ENCODE measurements at places on chromosomes 13 and 19.

DNA sequence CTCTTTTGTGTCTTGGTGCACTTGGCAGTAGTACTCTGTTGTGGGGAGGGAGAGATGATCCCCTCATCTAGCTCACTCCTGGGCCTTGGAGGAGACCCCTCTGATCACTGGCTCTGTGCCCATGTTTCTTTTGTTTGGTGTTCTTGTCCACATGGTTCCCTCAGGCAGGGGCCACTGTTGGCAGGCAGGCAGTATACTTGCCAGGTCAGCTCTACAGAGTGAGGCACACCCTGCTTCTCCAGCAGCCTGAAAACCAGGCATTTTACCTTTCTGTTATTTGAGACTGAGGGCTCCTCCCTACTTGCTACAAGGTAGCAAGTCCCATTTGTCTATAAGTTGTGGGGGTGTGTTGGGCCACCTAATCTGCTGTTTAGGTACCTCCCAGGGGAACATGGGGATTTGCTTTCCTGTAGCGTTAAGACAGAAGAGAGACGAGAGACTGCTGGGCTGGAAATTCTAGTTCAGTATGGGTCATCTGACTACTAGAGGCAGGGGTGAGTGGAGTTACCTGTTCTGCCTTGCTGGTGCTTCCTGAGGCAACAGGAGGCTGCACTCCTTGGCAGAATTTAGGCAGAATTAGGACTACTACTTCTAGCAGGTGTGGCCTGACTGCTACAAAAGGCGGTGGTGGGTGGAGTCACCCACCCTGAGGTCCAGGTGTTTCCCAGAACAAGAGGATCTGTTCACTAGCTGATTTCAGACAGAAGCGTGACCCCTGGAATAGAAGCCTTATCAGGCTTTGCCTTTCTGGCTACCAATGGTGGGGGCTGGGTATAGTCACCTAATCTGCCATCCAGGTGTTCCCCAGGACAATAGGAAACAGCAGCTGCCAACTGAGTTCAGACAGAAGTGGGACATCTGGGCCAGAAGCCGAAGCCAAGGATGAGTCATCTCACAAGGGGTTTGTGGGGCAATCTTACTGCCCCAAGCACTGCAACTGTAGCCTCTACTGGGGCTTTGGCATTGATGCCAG lies 843.0 kb upstream of the ATXN8OS start:
- H3K4me3 ChIP-seq: no peak overlapping the region
- H3K4me1 ChIP-seq: no peaks in the 10 kb centered on the region
- no peaks in the 10 kb centered on the region for H3K36me3 ChIP-seq
- no peaks in the 10 kb centered on the region for H3K27me3 ChIP-seq

DNA sequence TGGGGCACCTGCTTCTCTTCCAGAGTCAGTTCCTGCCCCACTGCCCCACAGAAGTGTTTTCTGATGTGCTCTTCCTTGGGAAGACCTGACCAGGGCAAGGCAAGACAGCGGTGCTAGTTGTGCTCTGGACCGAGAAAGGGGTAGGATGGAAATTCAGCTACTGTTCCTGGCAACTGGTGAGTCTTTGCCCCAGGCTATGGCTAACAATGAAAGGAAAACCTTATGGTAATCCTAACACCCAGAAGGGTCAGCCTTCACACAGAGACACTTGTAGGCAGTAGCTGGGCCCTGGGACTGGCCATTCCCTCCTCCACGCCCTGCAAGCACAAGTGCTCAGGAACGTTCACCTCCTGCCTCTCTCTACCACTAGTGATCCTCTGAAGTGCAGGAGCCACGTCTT lies 9.6 kb upstream of the CYSLTR2 start:
- DNase-seq: no peak
- H3K27me3 ChIP-seq: no peaks in the 10 kb centered on the region
- H3K4me3 ChIP-seq: no peak overlapping the region
- no peaks in the 10 kb centered on the region for H3K4me1 ChIP-seq
- H3K36me3 ChIP-seq: no peaks in the 10 kb centered on the region

GRCh38 chr13:25249001-25249543 lies 38.2 kb downstream of the MTMR6 start:
- H3K36me3 ChIP-seq: no peaks in the 10 kb centered on the region
- H3K4me3 ChIP-seq: no peak overlapping the region
- DNase-seq: peak; percentile 43
- H3K27me3 ChIP-seq: no peaks in the 10 kb centered on the region
- H3K4me1 ChIP-seq: no peaks in the 10 kb centered on the region

- no peak for DNase-seq
- H3K4me1 ChIP-seq: peaks cover 15% of the 10 kb centered on the region
- no peaks in the 10 kb centered on the region for H3K27me3 ChIP-seq
These were observed 2.6 kb downstream of the ZSWIM4 start for GRCh38 chr19:13797870-13798269.

DNA sequence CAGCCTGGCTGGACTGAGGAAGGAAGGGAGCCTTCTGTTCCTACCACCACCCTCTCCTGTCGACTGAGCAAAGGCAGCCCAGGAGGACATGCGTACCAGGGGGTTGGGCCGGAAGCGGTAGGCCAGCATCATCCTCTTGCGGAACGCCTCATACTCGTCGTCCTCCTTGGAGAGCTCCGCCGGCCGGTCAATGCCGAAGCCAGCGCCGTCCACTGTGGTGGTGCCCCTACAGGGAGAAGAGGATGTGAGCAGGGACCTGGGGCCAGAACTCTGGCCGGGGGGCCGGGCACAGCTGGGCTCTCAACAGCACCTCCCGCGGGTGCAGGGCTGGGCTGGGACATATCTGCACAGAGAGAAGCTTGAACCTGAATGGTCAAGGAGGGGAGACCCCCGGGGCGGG lies 3.8 kb upstream of the TM6SF2 start:
- H3K4me3 ChIP-seq: no peak overlapping the region
- H3K27me3 ChIP-seq: no peaks in the 10 kb centered on the region
- peak; percentile 12 for DNase-seq
- peaks cover 9% of the 10 kb centered on the region for H3K4me1 ChIP-seq
- H3K27ac ChIP-seq: peak overlapping the region; percentile 74

- H3K4me3 ChIP-seq: no peak overlapping the region
- H3K36me3 ChIP-seq: no peaks in the 10 kb centered on the region
- no peaks in the 10 kb centered on the region for H3K4me1 ChIP-seq
- no peak overlapping the region for H3K27ac ChIP-seq
These were observed 1422.4 kb upstream of the MIR17HG start for GRCh38 chr13:89925107-89925506.

GRCh38 chr19:45352914-45353796 lies 12.6 kb downstream of the KLC3 start:
- H3K4me3 ChIP-seq: no peak overlapping the region
- H3K36me3 ChIP-seq: no peaks in the 10 kb centered on the region
- no peak overlapping the region for H3K27ac ChIP-seq
- no peaks in the 10 kb centered on the region for H3K4me1 ChIP-seq
- no peaks in the 10 kb centered on the region for H3K27me3 ChIP-seq

DNA sequence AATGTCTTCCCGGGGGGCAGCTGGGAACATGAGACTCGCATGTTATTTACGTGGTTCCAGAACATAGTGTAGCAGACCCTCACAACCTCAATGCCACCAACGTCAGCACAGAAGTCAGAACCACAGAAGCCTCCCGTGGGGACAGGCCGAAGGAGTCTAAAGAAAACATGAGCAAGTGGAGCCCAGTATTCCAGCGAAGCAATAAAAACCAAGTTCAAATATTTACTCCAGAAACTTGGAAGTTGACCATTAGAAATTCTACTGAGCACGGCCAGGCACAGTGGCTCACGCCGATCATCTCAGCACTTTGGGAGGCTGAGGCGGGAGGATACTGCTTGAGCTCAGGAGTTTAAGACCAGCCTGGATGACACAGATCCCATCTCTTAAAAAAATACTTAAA lies 17.9 kb upstream of the ATP8B3 start:
- no peak overlapping the region for H3K27ac ChIP-seq
- H3K4me3 ChIP-seq: no peak overlapping the region
- H3K36me3 ChIP-seq: no peaks in the 10 kb centered on the region
- H3K4me1 ChIP-seq: peaks cover 5% of the 10 kb centered on the region

- H3K36me3 ChIP-seq: no peaks in the 10 kb centered on the region
- H3K27me3 ChIP-seq: no peaks in the 10 kb centered on the region
- peak; percentile 54 for DNase-seq
- peaks cover 5% of the 10 kb centered on the region for H3K4me1 ChIP-seq
- peak overlapping the region; percentile 82 for H3K4me3 ChIP-seq
These were observed 32.4 kb downstream of the GJA3 start for GRCh38 chr13:20128459-20128931.

DNA sequence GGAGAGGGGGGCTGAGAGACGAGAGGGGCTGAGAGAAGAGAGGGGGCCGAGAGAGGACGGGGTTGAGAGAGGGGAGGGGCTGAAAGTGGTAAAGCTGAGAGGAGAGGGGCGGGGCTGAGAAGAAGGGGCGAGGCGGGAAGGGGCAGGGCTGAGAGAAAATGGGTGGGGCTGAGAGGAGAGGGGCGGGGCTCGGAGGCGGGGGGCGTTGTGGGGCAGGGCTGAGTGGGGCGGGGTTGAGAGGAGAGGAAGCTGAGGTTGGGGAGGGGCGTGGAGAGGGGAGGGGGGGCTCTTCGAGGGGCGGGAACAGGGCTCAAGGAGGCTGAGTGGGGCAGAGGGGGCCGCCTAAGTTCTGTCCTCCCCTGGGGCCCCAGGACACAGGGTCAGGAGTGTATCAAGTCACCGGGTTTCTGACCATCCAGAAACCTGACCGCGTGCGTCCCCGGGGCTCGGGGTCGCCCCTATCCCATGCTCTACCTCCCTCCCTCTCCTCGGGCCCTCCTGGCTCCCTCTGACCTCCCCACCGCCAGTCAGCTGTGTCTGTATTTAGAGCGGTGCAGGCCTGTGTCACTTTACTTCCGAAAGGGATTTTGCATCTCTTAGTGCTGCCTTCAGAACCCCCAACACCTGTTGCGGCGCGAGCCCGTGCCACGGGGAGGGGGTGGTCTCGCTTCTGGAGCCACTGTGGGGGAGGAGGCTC lies 38.6 kb upstream of the SEMA6B start:
- no peak overlapping the region for H3K27ac ChIP-seq
- no peaks in the 10 kb centered on the region for H3K36me3 ChIP-seq
- peaks cover 28% of the 10 kb centered on the region for H3K27me3 ChIP-seq
- H3K4me1 ChIP-seq: no peaks in the 10 kb centered on the region
- no peak overlapping the region for H3K4me3 ChIP-seq

- no peak overlapping the region for H3K27ac ChIP-seq
- no peaks in the 10 kb centered on the region for H3K4me1 ChIP-seq
- H3K4me3 ChIP-seq: no peak overlapping the region
- no peak for DNase-seq
- H3K27me3 ChIP-seq: no peaks in the 10 kb centered on the region
These were observed 306.3 kb downstream of the DNAJC15 start for GRCh38 chr13:43329702-43330101.

GRCh38 chr13:103066781-103067345 lies 646 bp upstream of the SLC10A2 start:
- H3K4me1 ChIP-seq: peaks cover 7% of the 10 kb centered on the region
- H3K27me3 ChIP-seq: no peaks in the 10 kb centered on the region
- H3K4me3 ChIP-seq: no peak overlapping the region
- H3K27ac ChIP-seq: no peak overlapping the region
- H3K36me3 ChIP-seq: no peaks in the 10 kb centered on the region

- H3K27ac ChIP-seq: peak overlapping the region; percentile 86
- H3K4me1 ChIP-seq: peaks cover 64% of the 10 kb centered on the region
- no peak for DNase-seq
- no peaks in the 10 kb centered on the region for H3K27me3 ChIP-seq
- no peaks in the 10 kb centered on the region for H3K36me3 ChIP-seq
These were observed 28.1 kb downstream of the RANBP3 start for GRCh38 chr19:5949792-5950305.

DNA sequence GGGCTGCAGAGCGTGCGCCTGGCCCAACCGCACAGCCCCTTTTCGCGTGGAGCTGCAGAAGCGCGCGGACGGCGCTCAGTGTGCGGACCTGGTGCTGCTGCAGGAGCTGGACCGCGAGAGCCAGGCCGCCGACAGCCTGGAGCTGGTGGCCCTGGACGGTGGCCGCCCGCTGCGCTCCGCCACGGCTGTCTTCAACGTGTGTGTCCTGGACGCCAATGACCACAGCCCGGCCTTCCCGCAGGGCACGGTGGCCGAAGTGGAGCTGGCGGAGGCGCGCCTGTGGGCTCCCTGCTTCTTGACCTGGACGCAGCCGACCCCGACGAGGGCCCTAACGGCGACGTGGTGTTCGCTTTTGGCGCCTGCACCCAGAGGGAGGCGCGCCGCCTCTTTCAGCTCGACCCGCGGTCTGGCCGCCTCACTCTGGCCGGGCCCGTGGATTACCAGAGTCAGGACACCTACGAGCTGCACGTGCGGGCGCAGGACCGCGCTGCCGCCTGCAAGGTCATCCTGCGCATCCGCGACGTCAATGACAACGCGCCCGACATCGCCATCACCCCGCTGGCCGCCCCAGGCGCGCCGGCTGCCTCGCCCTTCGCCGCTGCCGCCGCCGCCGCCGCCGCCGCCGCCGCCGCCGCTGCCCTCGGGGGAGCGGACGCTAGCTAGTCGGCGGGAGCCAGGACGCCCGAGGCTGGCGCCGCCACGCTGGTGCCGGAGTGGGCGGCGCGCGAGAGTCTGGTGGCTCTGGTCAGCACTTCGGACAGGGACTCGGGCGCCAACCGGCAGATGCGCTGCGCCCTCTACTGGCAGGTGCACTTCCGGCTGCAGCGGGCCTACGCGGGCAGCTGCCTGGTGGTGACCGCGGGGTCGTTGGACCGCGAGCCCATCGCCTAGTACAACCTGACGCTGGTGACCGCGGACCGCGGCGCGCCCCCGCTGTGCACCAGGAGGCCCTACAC lies 172.2 kb downstream of the OLFM4 start:
- peak; percentile 89 for DNase-seq
- no peak overlapping the region for H3K4me3 ChIP-seq
- peaks cover 49% of the 10 kb centered on the region for H3K27me3 ChIP-seq
- H3K27ac ChIP-seq: no peak overlapping the region
- H3K36me3 ChIP-seq: no peaks in the 10 kb centered on the region
- H3K4me1 ChIP-seq: peaks cover 7% of the 10 kb centered on the region

GRCh38 chr13:51683597-51683996 lies 99.3 kb downstream of the WDFY2 start:
- no peak for DNase-seq
- no peak overlapping the region for H3K27ac ChIP-seq
- H3K36me3 ChIP-seq: no peaks in the 10 kb centered on the region
- no peaks in the 10 kb centered on the region for H3K27me3 ChIP-seq

DNA sequence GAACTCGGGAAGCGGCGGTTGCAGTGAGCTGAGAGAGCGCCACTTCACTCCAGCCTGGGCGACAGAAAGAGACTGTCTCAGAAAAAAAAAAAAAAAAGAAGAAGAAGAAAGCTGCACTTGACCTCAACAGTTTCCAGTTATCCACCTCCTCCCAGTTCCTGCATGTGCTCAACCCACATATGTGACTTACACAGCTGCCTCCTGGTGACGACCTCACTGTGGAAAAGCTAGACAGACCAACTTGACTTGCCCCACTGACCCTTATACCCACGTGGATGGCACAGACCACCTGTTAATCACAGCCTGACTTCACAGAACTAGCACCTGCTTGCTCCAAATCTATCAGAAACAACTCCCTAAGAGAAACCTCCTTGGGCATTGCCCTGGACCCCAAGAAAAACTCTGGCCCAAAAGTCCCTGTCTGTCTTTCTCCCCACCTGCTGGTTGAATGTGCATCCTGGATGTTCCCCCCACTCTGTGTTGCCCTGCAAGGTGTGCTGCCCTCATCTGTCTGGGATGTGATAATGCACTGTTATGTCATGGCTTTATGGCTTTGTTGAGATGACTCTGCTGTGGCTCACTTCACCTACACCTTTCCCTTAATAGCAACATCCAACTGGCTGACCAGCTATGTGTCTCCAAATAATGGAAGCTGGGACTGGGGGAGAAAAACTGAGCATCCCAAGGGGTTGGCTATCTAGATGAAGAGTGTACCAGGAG lies 2.8 kb downstream of the ZNF20 start:
- H3K36me3 ChIP-seq: peaks cover 14% of the 10 kb centered on the region
- H3K4me1 ChIP-seq: peaks cover 5% of the 10 kb centered on the region
- no peak overlapping the region for H3K27ac ChIP-seq
- DNase-seq: no peak
- H3K27me3 ChIP-seq: no peaks in the 10 kb centered on the region

GRCh38 chr13:102838273-102838672 lies 7.6 kb upstream of the ERCC5 start:
- no peaks in the 10 kb centered on the region for H3K4me1 ChIP-seq
- DNase-seq: no peak
- no peak overlapping the region for H3K4me3 ChIP-seq
- H3K36me3 ChIP-seq: no peaks in the 10 kb centered on the region
